ENCODE measurements at places on chromosomes 5 and 9. TPM values are rescaled to one million over a fixed set of nuclear protein-coding genes. Genes with fewer than 3 reads are reported as not detected.
A peak's percentile ranks its signal among the peaks of the same experiment; 100 is the strongest.

- H3K27me3 ChIP-seq, result no peaks in the 10 kb centered on the region
- H3K4me1 ChIP-seq, result peaks cover 25% of the 10 kb centered on the region
- H3K27ac ChIP-seq, result no peak overlapping the region
- H3K36me3 ChIP-seq, result no peaks in the 10 kb centered on the region
- H3K4me3 ChIP-seq, result no peak overlapping the region
- no peak for DNase-seq
Observed at GRCh38 chr9:88198341-88198807, 60.1 kb upstream of the SPATA31C2 start.

GRCh38 chr9:101098392-101098791 lies 69.9 kb downstream of the PLPPR1 start:
- DNase-seq, result peak; percentile 70
- peak overlapping the region; percentile 37 for H3K4me3 ChIP-seq
- peak overlapping the region; percentile 78 for H3K27ac ChIP-seq
- no peaks in the 10 kb centered on the region for H3K36me3 ChIP-seq
- peaks cover 52% of the 10 kb centered on the region for H3K4me1 ChIP-seq

- no peak overlapping the region for H3K27ac ChIP-seq
- no peak for DNase-seq
- H3K4me3 ChIP-seq, result no peak overlapping the region
- peaks cover 6% of the 10 kb centered on the region for H3K4me1 ChIP-seq
- no peaks in the 10 kb centered on the region for H3K27me3 ChIP-seq
- no peaks in the 10 kb centered on the region for H3K36me3 ChIP-seq
Observed at GRCh38 chr5:109929376-109929775, 239.6 kb downstream of the MAN2A1 start.

GRCh38 chr5:2999926-3000325 lies 248.4 kb upstream of the IRX2 start:
- no peaks in the 10 kb centered on the region for H3K27me3 ChIP-seq
- H3K36me3 ChIP-seq, result no peaks in the 10 kb centered on the region
- no peak overlapping the region for H3K4me3 ChIP-seq
- no peaks in the 10 kb centered on the region for H3K4me1 ChIP-seq
- DNase-seq, result no peak

- no peaks in the 10 kb centered on the region for H3K36me3 ChIP-seq
- DNase-seq, result no peak
- H3K27me3 ChIP-seq, result no peaks in the 10 kb centered on the region
- H3K4me1 ChIP-seq, result peaks cover 8% of the 10 kb centered on the region
- no peak overlapping the region for H3K4me3 ChIP-seq
Observed at GRCh38 chr9:27467486-27467885, 56.6 kb upstream of the IFNK start.

GRCh38 chr9:132541870-132542830 lies 40.3 kb upstream of the BARHL1 start:
- DNase-seq, result no peak
- peaks cover 10% of the 10 kb centered on the region for H3K4me1 ChIP-seq
- H3K4me3 ChIP-seq, result no peak overlapping the region
- no peaks in the 10 kb centered on the region for H3K27me3 ChIP-seq

DNA sequence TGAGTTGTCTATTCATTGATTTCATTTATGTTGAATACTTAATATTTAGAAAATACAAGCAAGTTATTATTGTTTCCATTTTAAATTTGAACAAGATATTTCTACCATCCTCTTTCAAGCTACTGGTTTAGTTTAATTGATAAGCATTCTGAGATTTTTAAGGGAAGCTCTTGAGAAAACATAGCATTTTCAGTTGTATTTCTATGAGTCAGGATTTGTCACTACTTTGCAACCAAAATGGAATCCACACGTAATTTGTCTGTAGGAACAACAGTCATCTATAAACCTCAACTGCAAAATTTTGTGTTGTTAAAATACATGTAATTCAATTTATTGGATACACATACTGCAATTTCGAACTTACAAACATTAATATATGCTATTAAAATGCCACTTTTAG lies 74.0 kb downstream of the PRR16 start:
- no peaks in the 10 kb centered on the region for H3K27me3 ChIP-seq
- H3K4me1 ChIP-seq, result peaks cover 3% of the 10 kb centered on the region
- H3K36me3 ChIP-seq, result no peaks in the 10 kb centered on the region
- no peak overlapping the region for H3K4me3 ChIP-seq
- no peak overlapping the region for H3K27ac ChIP-seq
- no peak for DNase-seq

DNA sequence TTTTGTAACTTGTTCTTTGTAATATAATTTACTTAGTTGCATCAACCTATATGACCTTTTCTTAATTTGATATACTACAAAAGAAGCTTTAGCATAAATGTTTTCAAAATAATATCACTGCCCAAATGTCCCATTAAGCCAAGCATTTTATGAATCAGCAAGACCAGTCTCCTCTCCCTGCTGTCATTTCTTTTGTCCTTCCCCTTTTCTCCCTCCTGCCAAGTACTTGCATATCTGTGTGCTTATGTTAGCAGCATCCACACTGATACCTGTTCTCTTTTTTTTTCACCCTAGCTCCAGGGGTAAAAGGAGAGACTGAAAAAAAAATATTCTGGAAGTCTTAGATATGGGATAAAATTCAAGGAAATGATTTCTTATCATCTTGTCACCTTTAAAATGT lies 69.7 kb downstream of the ZSWIM6 start:
- H3K27ac ChIP-seq, result no peak overlapping the region
- H3K4me1 ChIP-seq, result peaks cover 6% of the 10 kb centered on the region
- H3K4me3 ChIP-seq, result no peak overlapping the region
- no peaks in the 10 kb centered on the region for H3K27me3 ChIP-seq

DNA sequence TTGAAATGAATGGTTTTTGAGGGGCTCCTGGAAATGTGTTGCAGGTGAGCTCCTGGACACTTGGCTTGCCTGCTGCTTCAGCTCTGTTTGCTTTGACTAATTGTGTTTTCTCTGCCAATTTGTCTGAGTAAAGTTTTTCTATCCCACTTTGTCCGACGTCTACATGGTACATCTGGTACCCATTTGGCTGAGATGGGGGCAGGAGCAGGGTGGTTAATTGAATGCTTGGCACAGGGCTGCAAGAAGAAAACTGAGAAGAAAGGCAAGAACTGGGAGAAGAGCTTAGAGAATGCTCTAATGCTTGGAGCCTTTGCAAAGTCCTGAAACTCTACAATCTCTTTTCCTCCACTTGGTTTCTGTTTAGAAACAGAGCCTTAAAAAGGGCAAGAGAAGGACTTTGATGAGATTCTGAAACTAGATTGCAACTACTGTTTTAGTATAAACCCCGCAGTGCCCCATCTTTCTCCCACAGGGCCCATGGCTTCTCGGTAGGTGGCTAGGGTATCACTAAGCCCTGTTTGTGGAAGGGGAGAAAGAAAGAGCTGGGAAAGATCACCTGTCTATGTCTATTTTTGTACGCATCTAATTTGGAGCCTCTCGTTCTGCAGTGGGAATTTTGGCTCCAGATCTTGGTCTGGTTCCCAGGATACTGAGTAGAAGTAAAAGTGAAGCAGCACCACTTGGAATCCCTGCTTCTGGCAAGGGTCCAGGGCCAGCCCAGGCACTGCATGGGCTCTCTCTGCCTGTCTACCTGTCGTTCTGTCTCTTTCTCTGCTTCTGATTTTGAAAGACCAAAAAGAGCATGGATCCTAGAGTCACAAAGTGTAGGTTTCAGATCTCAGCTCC lies 214.4 kb downstream of the SEMA6A start:
- 0 out of 2 replicates have a peak, but pooled peaks cover 7% of the 10 kb centered on the region for H3K27me3 ChIP-seq
- no peaks in the 10 kb centered on the region for H3K36me3 ChIP-seq
- no peak overlapping the region for H3K27ac ChIP-seq
- H3K4me3 ChIP-seq, result no peak overlapping the region

- H3K36me3 ChIP-seq, result no peaks in the 10 kb centered on the region
- no peak overlapping the region for H3K4me3 ChIP-seq
- H3K4me1 ChIP-seq, result no peaks in the 10 kb centered on the region
- H3K27ac ChIP-seq, result no peak overlapping the region
Observed at GRCh38 chr5:133928587-133929393, 39.6 kb downstream of the C5orf15 start.

DNA sequence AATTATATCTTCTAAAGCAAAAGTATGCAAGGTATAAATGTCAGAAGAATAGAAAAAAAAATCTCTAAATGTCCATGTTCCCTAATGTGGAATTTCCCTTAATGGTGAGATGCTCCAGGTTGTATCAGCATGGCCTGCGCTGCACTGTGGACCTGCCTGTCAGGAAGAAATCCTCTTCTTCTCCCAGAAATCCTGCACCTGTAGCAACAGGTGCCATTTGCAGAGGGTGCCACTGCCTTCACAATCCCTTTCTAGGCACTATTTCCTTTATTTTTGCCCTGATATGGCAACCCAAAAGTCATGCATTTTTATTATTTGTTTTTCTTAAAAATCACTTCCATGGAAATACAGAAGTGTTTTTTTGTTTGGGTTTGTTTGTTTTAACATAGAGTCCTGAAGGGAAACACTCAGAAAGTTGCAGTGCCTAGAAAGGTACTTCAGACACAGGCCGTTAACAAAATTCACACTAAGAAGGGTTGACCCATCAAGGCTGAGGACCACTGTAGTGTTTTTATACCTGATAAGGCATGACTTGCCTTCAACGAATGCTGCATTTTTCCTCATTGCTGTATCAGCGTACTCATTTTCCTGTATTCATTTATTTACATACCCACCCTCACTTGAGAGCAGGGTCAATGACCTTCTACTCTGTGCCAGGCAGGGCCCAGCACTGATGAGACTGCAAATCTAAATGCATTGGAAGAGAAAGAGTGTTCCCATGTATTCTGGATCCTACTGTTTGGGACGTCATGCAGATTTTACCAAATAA lies 177.8 kb downstream of the SNX18 start:
- H3K36me3 ChIP-seq, result no peaks in the 10 kb centered on the region
- no peak overlapping the region for H3K4me3 ChIP-seq
- no peak overlapping the region for H3K27ac ChIP-seq
- no peak for DNase-seq
- H3K27me3 ChIP-seq, result no peaks in the 10 kb centered on the region

DNA sequence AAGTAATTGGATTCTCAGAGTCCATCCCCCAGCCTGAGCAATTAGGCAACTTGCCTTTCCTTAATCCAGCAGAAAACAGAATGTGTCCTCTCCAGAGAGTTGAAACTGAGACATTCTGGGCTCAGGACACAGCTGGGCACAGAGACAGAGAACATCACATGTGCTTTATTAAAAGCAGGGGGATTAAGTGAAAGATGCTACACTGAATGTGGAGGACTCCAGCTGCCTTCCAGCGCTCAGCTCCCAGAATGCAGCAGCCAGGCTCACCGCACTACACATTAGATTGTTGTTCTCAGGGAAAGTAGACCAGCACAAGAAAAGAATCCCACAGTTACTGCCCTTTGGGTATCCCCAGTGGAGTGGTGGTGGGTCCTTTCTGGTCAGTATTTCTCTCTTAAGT lies 141.6 kb upstream of the IL12B start:
- no peaks in the 10 kb centered on the region for H3K4me1 ChIP-seq
- no peak overlapping the region for H3K27ac ChIP-seq
- no peak overlapping the region for H3K4me3 ChIP-seq
- no peaks in the 10 kb centered on the region for H3K36me3 ChIP-seq
- H3K27me3 ChIP-seq, result no peaks in the 10 kb centered on the region

DNA sequence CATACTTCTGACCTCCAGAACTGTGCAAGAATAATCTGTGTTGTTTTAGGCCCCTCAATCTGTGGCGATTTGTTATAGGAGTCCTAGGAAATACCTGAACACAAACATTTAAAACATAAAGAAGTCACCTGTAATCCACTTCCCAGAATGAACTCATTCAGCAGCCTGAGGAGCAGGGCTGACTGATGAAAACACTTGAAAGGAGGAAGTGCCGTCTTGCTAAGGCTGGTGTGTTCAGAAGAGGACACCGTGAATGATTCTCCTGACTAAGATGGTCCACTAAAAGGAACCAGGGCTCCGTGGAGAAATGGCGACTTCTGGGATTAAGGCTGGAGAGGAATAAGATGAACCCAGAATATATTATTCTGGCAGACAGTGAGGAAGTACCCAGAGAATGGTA lies 18.7 kb upstream of the MARCHF6 start:
- peaks cover 56% of the 10 kb centered on the region for H3K27me3 ChIP-seq
- H3K4me3 ChIP-seq, result no peak overlapping the region
- no peak overlapping the region for H3K27ac ChIP-seq
- H3K4me1 ChIP-seq, result peaks cover 9% of the 10 kb centered on the region

GRCh38 chr5:61493973-61494372 lies 161.9 kb downstream of the ZSWIM6 start:
- DNase-seq, result no peak
- H3K27me3 ChIP-seq, result no peaks in the 10 kb centered on the region
- H3K4me1 ChIP-seq, result no peaks in the 10 kb centered on the region
- H3K4me3 ChIP-seq, result no peak overlapping the region

- H3K27ac ChIP-seq, result no peak overlapping the region
- no peaks in the 10 kb centered on the region for H3K27me3 ChIP-seq
- no peak for DNase-seq
- H3K4me3 ChIP-seq, result no peak overlapping the region
- H3K4me1 ChIP-seq, result peaks cover 4% of the 10 kb centered on the region
Observed at GRCh38 chr5:88732181-88732633, 150.8 kb downstream of the MEF2C start.

DNA sequence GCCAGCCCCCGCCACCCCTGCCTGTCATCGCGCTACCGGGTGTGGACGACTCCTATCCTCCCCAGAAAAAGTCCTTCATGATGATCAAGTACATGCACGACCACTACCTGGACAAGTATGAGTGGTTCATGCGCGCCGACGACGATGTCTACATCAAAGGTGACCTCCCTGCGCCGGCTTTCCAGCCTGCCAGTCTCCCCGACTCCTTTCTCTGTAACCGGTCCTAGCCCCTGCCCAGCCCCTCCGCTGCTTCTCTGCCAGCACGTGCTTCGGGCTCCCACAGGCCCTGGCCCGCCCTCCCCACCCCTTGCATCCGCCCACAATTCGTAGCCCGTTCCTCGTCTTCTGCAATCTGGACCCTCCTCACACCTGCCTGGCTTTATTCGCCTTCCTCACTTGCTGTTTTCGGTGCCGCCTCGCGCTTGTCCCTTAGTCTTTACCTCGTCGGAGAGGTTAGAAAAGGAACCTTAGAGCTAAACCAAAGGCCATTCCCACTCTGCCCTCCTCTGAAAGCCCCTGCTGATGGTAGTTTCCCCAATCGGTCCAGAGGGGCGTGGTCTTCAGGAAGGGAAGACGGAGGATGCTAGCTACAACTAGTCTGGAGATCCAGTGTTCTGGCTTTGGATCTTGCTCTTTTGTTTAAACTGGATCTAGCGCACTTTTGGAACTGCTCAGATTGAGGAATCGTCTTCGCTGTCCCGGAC lies 1.4 kb downstream of the CHSY3 start:
- H3K4me3 ChIP-seq, result peak overlapping the region; percentile 83
- peak; percentile 74 for DNase-seq
- H3K4me1 ChIP-seq, result peaks cover 10% of the 10 kb centered on the region
- H3K27me3 ChIP-seq, result peaks cover 53% of the 10 kb centered on the region

GRCh38 chr5:34686762-34687268 lies 30.7 kb downstream of the RAI14 start:
- no peak for DNase-seq
- no peaks in the 10 kb centered on the region for H3K27me3 ChIP-seq
- H3K4me1 ChIP-seq, result peaks cover 55% of the 10 kb centered on the region
- peak overlapping the region; percentile 55 for H3K27ac ChIP-seq

GRCh38 chr5:72468606-72469005 lies 38.6 kb downstream of the ZNF366 start:
- H3K4me1 ChIP-seq, result no peaks in the 10 kb centered on the region
- no peaks in the 10 kb centered on the region for H3K36me3 ChIP-seq
- no peak overlapping the region for H3K27ac ChIP-seq
- no peak overlapping the region for H3K4me3 ChIP-seq

- no peak for DNase-seq
- H3K4me1 ChIP-seq, result no peaks in the 10 kb centered on the region
- no peaks in the 10 kb centered on the region for H3K36me3 ChIP-seq
- H3K27me3 ChIP-seq, result no peaks in the 10 kb centered on the region
- no peak overlapping the region for H3K27ac ChIP-seq
Observed at GRCh38 chr9:108045851-108046250, 556.3 kb upstream of the KLF4 start.

Gene LCN1
- total RNA-seq, result not detected

Gene NUTM2F
- total RNA-seq, result 0.45 TPM

Gene MARCOL
- not detected for total RNA-seq

Gene PCDHGB1
- total RNA-seq, result 8.9 TPM

Gene ZNF474
- total RNA-seq, result not detected

Gene TICAM2
- total RNA-seq, result not detected

Gene CD180
- not detected for total RNA-seq

Data from GM23338 (cell line).